ENCODE measurements at places on chromosomes 5 and 9. TPM values are rescaled to one million over a fixed set of nuclear protein-coding genes. Genes with fewer than 3 reads are reported as not detected.

ANKRD31 gene
- total RNA-seq: not detected

SYK gene
- total RNA-seq: not detected

GCNT4 gene
- under 0.01 TPM for total RNA-seq

SGCD gene
- under 0.01 TPM for total RNA-seq

PTGES gene
- 0.44 TPM for total RNA-seq

C5orf34 gene
- total RNA-seq: 2.0 TPM

FOXI1 gene
- total RNA-seq: not detected

SUSD3 gene
- not detected for total RNA-seq

PCDHA1 gene
- under 0.01 TPM for total RNA-seq

PDZD2 gene
- 0.20 TPM for total RNA-seq

SLC6A7 gene
- total RNA-seq: not detected

MYORG gene
- 2.6 TPM for total RNA-seq

COMMD10 gene
- total RNA-seq: 39.3 TPM

NMRK1 gene
- total RNA-seq: 16.5 TPM

ADGRD2 gene
- total RNA-seq: not detected

PCDHGA7 gene
- total RNA-seq: 0.99 TPM

LHX3 gene
- not detected for total RNA-seq

TICAM2 gene
- 0.20 TPM for total RNA-seq

NUTM2G gene
- total RNA-seq: not detected

CAMK2A gene
- not detected for total RNA-seq

Data from lung microvascular endothelial cell (primary cell).